ENCODE measurements at places on chromosomes 7 and 10.

- DNase-seq, result no peak
These were observed 713 bp downstream of the LZTS2 start for GRCh38 chr10:101000127-101000914.

GRCh38 chr10:117339578-117339977 is 35.7 kb downstream of the PDZD8 start:
- DNase-seq, result no peak

DNA sequence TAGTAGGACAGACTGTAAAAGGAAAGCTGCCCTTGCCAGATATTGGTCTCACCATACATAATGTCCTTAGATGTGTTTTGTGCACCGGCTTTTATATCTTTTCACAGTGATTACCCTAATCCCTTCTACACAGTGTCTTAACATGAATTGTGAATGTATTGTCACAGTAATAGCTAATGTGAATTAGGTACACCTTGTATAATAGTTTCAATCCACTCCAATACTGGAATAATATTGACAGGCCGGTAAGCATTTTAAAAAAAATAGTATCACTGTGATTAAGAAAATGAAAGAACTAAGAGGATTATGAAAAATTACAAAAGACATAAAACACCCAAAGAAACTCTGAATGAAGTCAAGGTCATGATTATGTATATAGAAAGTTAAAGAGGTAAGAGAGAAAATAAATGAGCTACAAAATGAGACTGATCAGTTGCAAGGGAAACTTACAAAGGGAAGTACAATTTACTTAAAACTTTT is 420.9 kb downstream of the PLXDC2 start:
- DNase-seq, result no peak

- DNase-seq, result no peak
These were observed 34.8 kb downstream of the TFPI2 start for GRCh38 chr7:93855797-93856196.

DNA sequence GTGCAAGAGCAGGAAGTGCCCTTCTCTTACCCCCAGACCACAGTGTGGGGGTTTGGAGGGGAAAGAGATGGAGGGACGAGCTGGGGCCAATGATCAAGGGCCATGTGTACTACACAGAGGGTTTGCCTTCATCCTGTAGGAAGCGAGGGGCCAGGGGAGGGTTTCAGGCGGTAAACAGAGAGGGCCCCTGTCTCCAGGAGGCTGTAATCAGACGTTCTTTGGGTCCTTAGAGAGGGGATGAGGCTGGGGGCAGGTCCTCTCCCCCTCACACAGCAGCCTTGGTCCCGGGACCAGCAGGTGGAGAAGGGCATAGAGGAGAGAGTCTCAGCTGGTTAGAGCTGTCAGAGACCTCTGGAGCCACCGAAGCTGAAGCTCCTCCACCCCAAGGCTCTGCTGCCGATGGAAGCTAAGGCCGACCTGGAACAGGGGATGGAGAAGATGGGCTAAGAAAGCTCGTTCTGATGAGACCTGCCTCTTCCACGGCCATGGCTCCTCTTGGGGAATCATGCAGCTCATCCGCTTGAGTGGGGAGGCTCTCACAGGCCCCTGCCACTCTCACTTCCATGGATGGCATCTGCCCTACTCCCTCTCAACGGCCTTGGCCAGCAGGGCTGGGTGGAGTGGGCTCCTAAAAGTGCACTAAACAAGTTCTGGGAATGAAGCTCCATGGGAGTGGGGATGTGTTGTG is 3.5 kb downstream of the LOXL4 start:
- no peak for DNase-seq

DNA sequence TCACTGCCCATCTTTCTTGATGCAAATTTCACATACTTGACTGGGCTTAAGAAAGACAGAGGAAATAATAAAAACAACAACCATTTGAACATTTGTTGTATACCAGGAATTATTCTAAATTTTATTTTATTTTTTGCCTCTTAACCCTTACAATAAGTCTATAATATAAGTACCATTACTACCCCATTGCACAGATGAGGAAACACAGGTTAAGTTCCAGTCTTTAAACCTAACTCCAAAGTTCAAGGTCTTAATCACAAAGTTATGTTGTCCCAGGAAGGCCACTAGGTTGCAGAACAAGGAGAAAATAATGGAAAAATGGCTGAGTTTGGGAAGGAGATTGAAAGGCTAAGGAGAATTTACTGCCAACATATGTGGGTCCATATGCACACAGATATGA is 3.5 kb downstream of the FKBP14 start:
- no peak for DNase-seq

- DNase-seq, result no peak
These were observed 238.8 kb downstream of the ZEB1 start for GRCh38 chr10:31557854-31558253.

Measured in CD4-positive, alpha-beta T cell treated with Interleukin-6 for 4 hours (primary cell).